Cerebellar nuclear complex (tissue), 1 donor: ENCODE measurements at places on chromosomes 11 and 22.

- no peak for DNase-seq
Observed at GRCh38 chr11:103662880-103663279, 373.6 kb upstream of the DDI1 start.

- DNase-seq = no peak
Observed at GRCh38 chr11:11584530-11584810, 37.3 kb downstream of the GALNT18 start.

- no peak for DNase-seq
Observed at GRCh38 chr11:134730101-134730500, 318.1 kb upstream of the B3GAT1 start.

DNA sequence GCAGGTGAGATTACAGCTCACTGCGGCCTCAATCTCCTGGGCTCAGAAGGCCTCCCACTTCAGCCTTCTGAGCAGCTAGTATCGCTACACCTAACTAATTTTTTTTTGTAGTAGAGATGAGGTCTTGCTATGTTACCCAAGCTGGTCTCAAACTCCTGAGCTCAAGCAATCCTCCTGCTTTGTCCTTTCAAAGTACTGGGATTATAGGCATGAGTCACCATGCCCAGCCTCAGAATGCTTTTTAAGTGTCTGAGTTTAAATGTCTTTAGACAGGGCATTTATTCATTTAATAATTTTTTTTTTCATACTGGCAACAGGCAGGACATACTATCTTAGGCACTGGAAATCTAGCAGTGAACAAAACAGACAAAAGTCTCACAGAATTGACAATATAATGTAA lies 27.7 kb downstream of the LRP4 start:
- DNase-seq = no peak

- no peak for DNase-seq
Observed at GRCh38 chr22:42365111-42365865, 66.9 kb downstream of the NFAM1 start.

DNA sequence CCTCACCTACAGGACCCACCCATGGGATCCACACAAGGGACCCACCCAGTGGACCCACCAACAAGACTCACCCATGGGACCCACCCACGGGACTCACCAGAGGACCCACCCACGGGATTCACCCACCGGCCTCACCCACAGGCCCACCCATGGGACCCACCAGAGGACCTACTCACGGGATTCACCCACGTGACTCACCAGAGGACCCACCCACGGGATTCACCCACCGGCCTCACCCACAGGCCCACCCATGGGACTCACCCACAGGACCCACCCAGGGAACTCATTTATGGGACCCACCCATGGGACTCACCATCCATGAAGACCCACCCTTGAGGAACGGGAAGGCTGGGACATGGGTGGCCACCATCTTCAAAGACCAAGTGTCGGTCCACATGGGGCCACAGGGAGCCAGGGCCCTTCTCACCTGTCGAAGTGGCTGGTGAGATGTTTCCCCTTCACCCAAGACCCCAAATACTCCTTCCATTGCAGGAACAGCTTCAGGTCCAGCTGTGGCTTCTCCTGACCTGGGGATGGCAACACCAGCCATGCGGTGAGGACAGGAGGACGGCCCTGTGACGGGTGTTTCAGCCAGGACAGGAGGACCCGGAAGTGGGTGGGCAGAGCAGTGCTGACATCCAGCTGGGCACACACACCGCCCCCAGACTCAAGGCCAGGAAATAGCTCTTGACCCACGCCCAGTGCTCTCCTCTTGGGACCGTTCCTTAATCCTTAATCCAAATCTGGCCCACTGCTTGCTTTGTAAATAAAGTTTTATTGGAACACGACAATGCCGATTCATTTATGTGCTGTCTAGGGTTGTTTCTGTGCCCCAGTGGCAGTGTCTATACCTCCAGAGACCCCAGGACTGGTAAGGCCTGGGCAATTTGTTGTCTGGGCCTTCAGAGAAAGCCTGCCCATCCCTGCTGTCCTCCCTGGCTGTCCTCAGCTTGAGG lies 1005.1 kb downstream of the BRD1 start:
- DNase-seq = no peak

DNA sequence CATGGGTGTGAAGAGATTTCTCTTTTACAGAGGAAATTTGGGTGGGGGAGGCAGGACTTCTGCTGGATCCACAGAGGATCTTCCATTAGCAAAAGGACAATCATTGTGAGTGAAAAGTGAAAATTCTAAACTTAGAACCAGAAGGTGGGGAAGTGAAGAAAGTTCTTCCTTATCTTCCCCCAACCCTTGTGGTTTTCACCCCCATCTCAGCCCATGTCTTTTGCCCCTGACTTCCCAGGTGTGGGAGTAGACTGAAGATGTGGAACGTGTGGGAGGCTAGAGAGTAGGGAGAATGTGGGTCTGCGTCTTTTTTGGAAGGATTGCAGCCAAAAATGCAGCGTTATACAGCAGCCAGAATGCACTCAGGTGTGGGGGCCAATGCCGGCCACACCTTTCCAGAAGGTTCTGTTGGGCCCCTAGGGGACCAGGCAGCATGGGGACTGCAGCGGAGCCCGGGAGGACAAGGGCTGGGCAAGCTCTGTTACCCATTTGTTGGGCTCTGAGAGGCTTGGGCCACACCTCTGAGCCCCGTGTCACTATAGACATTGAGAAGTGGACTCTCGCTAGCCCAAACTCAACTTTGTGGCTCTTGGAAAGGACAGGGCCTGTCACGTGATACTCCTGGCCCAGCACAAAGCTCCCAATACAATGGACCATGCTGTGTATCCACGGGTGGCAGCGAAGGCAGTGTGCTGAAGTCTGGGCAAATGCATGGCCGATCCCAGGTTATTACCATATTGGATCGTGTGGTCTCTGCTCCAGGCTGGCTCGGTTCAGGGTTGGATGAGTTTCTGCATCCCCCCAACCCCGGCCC lies 32.8 kb upstream of the LINC01488 start:
- no peak for DNase-seq

DNA sequence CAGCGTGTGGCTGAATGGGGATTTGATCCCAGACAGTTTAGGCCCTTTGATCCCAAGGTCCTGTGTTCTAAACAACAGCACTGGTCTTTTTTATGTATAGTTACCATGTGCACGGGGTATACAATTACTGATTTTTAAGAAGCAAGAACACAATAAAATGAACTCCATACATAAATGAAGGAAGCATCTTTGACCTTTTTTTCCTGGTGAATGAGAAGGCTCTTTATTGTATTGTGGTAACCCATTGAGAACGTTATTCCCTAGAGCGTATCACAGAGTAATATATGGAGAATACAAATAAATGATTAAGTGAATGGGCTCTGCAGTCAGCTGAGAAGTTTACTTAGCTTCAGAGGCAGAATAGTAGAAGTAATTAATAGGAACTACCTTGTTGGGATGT lies 563.6 kb downstream of the NTM start:
- no peak for DNase-seq

DNA sequence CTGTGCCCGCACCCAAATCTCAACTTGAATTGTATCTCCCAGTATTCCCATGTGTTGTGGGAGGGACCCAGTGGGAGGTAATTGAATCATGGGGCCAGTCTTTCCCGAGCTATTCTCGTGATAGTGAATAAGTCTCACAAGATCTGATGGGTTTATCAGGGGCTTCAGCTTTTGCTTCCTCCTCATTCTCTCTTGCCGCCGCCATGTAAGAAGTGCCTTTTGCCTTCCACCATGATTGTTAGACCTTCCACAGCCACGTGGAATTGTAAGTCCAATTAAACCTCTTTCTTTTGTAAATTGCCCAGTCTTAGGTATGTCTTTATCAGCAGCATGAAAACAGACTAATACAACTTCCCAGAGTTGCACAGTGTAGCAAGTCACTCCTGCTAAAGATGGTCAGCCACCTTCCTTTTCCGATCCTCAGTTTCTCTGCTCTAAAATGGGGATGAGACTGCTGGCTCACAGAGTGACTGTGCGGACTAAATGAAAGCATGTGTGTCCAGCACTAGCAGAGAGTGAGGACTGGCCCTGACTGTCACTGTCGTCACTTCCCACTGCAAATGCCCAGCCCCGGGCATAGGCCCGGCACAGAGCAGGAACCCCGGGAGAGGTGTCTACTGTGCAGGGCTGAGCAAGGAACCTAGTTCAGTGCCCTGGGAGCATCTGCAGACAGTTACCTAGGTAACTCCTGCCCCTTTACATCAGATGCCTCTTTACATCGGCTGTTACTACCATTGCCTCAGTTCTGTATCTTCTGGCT lies 9.5 kb downstream of the TSKU start:
- DNase-seq = no peak

- no peak for DNase-seq
Observed at GRCh38 chr11:85021058-85021457, 606.1 kb downstream of the DLG2 start.

DNA sequence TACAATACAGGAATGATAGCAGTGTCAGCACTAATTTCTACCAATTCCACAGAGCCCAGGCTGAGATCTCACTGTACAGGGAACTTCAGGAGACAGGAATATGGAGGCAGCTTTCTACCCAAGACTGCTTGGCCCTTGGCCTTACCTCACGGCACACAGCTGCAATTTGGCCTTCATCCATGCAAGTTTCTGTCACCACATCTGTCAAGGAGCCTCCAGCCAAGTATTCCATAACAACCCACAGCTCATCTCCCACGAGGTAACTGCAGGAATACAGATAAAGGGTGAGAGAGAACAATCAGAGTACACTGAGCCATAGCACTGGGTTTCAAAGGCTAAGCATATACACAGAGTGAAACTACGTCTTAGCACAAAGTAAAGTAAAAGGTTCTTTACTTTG lies 39.0 kb upstream of the GDPD4 start:
- no peak for DNase-seq

DNA sequence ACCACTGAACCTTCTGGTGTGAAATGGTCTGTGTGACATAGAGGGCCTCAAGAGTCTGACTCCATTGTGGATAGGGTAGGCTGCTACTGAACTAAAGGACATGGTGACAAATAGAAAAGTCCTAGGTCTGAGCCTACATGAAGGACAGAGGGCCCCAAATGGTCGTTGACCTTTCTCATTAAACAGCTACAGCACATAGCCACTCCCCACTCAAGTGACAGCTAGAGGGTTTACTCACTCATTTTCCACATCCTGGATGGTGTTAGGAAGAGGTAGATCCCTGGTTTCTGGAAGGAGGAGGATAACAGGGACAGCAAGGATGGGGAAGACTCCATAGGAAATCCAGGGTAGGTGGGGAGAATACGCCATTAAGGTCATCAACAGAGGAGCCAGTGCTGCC lies 63.3 kb downstream of the SLC22A24 start:
- DNase-seq = no peak

- DNase-seq = no peak
Observed at GRCh38 chr11:45935349-45936064, 13.1 kb downstream of the LARGE2 start.

DNA sequence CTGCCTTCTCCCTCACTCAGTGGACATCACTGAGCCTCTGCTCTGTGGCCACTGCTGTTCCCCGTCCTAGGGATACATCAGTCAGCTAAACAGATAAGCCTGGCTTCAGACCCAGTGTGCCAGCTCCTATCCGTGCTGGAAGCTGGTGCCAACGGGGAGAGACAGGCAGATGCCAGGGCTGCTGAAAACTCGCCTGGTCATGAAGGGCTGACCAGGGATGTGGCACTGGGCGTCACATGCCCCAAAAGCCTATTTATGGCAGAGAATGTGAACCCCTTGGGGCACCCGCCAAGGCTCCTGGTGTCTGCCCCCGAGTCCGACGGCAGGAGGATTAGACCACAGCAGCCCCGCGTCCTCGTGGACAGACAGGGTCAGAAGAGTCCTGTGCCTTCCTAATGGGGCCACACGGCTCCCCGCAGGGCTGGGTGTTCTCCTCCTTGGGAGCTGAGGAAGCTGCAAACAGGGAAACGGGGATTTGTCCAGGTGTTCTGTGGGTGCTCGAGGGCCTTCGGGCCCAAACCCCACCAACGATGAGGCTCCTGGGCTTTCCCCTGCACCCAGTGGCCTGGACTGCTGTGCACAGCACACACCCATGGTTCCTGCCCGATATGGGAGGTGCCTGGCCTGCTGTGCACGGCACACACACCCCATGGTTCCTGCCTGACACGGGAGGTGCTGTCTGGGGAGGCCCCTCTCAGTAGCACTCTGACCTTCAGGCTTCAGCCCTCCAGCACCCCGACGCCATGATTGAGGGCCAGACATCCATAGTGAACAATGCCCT lies 19.9 kb downstream of the ANO1 start:
- no peak for DNase-seq

DNA sequence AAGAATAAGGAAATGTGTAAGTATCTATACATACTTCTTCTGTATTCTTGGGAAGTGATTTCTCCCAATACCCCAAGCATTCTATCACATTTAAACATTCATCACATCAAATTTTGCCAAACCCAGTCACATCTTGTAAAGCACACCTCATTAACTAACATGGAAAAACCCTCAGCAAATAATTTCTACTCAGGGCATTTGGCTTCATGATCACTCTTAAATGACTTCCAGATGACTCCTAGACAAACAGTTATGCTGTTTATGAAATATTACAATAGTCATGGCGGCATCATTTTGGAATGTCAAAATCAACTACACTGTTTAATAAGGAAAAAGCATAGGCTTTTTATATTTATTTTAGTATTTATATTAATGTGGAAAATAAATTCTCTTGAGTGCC lies 47.3 kb upstream of the CCDC34 start:
- DNase-seq = no peak

DNA sequence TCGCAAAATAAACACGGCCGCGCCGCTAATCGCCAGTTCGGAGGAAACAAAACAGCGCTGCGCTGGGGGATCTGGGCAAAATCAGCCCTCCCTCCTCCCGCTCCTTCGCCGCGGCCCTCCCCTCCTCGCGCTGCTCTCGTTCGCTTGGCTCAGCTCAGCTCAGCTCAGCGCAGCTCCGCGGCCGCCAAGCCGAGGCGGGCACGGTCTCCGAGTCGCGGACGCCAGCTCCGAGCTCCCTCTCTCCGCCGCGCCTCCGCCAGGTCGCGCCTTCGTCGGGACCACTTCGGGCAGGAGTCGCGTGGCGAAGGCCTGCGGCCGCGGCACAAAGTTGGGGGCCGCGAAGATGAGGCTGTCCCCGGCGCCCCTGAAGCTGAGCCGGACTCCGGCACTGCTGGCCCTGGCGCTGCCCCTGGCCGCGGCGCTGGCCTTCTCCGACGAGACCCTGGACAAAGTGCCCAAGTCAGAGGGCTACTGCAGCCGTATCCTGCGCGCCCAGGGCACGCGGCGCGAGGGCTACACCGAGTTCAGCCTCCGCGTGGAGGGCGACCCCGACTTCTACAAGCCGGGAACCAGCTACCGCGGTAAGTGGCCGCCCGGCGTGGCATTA lies at the start of gene SPON1:
Gene SPON1 (plus strand): TSS at position 162 of the 607 bp plus-strand sequence. CDS start 182 bp downstream, at position 344.
- DNase-seq = peak; percentile 37

DNA sequence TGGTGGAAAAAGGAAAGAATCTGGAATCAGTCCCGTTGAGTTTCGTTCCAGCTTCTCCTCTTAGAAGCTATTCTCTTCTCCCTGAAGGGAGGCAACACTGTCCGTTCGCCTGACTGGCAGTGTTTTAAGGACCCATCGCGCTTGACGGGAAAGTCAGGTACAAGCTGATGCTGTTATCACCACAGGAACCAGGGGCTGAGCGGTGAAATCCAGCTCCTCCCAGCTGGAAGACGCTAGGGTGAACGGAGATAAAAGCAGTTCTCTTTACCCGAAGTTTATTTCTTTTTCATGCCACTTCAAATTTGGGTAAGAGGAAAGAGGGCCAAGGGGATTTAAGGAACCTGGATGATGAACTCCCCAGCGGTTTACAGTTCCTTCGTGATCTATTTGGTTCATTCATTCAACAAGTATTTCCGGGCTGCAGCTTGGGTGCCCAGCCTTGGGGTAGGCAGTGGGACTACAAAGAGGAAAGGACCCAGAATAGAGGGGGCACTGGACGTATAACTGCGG lies 551 bp upstream of the DEUP1 start:
- no peak for DNase-seq

GRCh38 chr11:61918251-61918937 lies 1.0 kb upstream of the RAB3IL1 start:
- DNase-seq = no peak
